Hindlimb muscle (tissue), 1 donor: ENCODE measurements at places on chromosomes 4 and X. TPM values are rescaled to one million over a fixed set of nuclear protein-coding genes. Genes with fewer than 3 reads are reported as not detected.

GRCh38 chr4:7089213-7089986 lies 21.5 kb upstream of the GRPEL1 start:
- no peak for DNase-seq

DNA sequence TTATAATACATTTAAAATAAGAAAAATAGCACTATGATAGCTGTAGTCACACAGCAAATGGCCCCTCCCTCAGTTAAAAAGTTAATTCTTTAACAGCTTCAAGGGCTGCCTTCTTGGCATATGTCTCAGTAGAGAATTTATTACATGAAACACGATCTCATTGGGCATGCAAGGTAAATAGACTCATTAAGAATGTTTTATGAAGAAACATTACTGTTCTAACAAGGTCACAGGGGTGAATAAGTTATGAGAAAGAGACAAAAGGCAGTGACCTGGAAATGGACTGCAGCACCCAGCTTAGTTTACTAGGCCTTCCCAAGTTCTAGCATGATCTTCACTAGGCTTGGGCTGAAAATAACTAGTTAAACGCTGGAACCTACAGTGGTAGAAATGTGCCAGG lies 277.7 kb downstream of the NR3C2 start:
- no peak for DNase-seq

DNA sequence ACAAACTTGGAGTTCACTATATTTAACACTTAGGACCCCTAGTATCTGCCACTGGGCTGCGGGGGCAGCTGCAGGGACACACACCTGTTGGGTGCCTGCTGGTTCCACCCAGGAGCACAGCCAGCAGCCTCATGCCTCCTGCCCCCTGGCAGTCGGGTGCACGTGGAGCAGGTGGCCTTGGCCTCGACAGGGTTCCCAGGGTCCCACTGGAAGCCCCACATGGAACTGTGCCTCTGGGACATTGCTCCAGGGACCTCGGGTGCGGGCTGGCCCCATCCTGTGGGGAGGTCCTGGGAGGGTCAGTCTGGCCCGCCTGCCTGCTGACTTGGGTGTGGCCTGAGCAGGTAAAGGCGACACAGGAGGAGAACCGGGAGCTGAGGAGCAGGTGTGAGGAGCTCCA lies 18.0 kb downstream of the TACC3 start:
- DNase-seq: no peak

Gene SCML1
- polyA plus RNA-seq: 12.3 TPM

- DNase-seq: peak; percentile 59
These were observed 113.5 kb downstream of the DHX15 start for GRCh38 chr4:24470666-24471485.

DNA sequence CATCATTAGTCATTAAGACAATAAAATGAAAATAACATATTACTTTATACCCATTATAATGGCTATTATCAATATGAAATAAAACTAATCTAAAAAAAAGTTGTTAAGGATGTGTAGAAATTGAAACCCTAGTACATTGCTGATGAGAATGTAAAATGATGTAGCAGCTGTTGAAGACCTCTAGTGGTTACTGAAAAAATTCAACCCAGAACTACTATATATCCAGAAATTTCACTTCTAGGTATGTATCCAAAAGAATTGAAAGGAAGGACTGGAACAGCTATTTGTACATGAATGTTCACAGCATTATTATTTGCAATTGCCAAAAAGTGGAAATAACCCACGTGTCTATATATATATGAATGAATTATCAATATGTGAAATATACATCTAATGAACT lies 180.3 kb upstream of the KLHL4 start:
- DNase-seq: no peak

Gene BEX1
- 0.34 TPM for polyA plus RNA-seq

- DNase-seq: no peak
These were observed 166.4 kb downstream of the TRIML1 start for GRCh38 chr4:188305690-188306089.

DNA sequence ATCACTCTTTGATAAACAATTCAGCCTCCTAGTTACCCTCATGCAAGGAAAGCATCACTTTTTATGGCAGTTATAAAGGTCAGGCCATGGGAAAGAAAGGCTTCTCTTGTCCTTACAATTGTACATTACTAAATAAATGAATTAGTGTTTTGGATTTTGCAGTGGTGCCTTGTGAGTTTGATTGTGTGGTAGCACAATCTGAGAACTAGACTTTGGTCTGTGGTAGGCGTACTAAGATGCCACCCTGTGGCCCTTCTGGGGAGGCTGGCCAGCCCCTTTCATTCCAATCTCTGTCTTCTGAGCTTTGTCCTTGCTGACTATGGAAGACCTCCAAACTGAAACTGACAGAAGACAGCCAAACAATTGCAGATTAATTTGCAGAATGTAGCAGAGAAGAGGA lies 14.6 kb upstream of the HNRNPD start:
- DNase-seq: no peak

DNA sequence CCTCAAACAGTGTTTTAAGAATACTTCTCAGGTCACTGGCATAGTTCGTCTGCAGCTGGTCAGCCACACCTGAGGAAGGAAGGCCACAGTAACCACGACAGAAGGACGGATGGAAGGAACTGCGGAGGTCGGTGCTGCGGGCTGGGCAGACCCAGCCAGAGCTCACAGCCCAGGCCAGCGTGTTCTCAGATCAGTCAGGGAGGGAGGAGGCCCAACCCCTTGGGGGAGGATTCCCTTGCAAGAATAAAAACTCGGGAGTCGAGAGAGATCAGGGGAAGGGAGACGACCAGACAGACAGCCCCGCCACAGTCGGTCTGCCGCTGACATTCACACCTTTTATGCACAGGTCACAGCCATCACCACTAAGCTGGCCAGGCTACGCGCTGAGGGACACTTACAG lies 11.3 kb upstream of the MXD4 start:
- no peak for DNase-seq

GRCh38 chrX:153948847-153949805 lies 4.7 kb upstream of the RENBP start:
- DNase-seq: no peak

DNA sequence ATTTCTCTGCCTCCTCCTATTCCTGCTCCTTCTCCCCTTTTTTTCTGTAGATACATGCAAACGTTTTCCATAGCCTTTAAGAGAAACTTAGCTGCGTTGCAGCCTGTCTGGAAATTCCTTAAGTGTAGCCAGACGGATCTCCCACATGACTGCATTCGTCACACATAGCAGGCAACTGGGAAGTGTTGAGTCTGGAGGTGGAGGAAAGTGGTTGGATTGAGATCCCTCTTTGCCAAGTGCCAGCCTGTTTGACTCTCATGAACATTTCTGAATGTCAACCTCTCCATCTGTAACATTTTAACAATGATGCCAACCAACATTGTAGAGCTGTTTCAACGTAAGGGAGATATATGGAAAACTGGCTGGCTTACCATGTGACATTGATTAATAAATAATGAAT lies 45.1 kb upstream of the FAM9A start:
- no peak for DNase-seq

DNA sequence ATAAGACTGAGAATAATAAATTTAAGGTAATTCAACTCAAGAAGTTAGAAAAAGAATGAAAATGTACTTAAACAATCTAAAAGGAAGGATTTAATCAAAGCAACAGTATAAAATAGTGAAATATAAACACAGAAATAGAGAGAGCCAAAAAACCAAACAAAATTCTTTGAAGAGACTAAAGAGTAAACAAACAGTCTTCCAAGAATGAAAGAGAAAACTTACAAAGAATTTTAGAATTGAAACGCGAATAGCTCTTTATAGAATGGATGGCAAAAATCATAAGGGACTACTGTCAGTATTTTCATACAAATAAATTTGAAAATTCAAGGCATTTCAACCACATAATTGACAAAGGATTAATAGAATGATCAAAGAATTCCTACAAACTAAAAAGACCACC lies 41.7 kb downstream of the VEGFC start:
- DNase-seq: no peak

DNA sequence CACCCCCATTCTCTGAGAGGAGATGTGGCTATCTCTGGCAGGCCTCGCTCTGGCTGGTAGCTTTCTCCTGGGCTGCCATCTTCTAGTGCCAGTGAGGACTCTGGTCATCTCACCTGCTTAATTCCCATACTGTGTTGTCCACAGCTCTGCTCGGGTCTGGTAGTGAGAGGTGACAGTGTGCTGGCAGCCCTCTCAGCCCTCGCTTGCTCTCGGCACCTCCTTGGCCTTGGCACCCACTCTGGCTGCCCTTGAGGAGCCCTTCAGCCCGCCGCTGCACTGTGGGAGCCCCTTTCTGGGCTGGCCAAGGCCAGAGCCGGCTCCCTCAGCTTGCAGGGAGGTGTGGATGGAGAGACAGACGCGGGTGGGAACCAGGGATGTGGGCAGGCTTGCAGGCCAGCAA lies 52.7 kb downstream of the CPLX1 start:
- no peak for DNase-seq

GRCh38 chrX:129637217-129638109 lies 17.3 kb downstream of the APLN start:
- peak; percentile 56 for DNase-seq

- no peak for DNase-seq
These were observed 745.4 kb downstream of the TECRL start for GRCh38 chr4:63663870-63664269.

GRCh38 chr4:128227991-128228571 lies 59.5 kb downstream of the PGRMC2 start:
- no peak for DNase-seq

GRCh38 chrX:153725832-153726285 lies 1.2 kb downstream of the ABCD1 start:
- no peak for DNase-seq

DNA sequence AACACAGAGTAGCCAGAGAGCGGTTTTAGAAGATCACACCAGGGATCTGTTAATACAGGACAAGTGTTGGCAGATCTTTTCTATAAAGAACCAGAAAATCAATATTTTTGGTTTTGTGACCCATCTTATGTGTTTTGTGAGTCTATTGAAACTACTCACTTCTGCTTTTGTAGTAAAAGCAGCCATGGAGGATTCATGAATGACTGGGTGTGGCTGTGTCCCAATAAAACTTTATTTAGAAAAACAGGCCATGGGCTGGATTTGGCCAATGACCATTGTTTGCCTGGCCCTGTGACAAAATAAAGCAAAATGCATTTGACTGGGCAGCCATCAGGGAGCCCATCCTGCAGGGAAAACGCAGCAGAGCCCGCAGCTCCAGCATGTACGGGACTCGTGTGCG lies 99.9 kb upstream of the ADRA2C start:
- DNase-seq: no peak

DNA sequence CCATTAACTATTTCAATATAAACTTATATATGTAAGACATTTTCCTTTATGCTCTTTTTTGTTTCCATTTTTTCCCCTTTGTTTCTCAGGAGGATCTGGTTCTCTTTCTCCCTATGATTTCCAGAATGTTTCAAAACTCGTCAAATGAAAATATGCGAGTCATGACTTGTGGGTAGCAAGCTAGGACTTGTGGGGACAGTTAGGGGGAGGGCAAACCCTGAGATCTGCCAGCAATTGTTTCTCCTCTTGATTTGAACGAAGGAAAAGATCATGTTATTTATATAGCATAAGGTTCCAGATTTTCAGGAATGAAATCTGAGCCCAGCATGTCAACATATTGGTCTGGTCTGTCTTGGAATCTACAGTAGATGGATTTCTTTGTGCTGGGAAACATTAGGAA lies 28.9 kb upstream of the GPC4 start:
- no peak for DNase-seq

Gene CXCL11
- not detected for polyA plus RNA-seq

- DNase-seq: no peak
These were observed 10.6 kb upstream of the ZNF718 start for GRCh38 chr4:113732-114131.

DNA sequence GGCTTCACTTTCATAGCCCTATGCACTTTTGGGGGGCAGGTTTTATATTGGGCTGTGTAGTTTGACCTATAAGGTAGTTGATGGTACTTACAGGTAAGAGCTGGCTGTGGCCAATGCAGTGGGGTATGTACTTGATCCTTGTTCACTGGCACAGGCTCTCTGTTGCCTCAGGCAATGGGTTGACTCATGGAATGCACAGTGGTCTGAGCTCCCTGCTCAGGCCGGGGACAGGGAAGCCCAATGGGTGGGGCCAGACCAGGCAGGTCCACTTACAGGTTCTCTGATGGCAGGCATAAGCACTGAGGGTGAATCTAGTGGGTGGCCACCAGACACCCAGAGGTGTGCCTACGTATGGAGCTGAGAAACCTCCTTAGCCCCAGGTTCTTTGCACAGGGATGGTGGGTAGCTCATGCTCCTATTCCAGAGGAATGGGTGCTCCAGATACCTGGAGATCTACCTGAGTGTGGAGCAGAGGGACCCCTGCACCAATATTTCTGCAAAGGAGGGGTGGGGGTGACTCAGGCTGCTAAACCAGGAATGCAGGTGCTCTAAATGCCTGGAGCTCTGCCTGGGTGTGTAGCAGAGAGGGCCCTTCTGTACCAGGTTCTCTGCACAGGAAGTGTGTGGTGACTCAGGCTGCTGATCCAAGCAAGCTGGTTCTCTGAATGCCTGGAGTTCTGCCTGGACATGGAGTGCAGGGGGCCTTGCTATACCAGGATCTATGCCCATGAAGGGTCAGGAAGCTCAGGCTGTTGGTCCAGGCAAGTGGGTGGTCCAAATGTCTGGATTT lies 52.3 kb downstream of the IL1RAPL2 start:
- no peak for DNase-seq

GRCh38 chr4:5166377-5166776 lies 115.1 kb downstream of the STK32B start:
- DNase-seq: no peak

GRCh38 chrX:120001787-120002186 lies 58.2 kb upstream of the NKAP start:
- no peak for DNase-seq

DNA sequence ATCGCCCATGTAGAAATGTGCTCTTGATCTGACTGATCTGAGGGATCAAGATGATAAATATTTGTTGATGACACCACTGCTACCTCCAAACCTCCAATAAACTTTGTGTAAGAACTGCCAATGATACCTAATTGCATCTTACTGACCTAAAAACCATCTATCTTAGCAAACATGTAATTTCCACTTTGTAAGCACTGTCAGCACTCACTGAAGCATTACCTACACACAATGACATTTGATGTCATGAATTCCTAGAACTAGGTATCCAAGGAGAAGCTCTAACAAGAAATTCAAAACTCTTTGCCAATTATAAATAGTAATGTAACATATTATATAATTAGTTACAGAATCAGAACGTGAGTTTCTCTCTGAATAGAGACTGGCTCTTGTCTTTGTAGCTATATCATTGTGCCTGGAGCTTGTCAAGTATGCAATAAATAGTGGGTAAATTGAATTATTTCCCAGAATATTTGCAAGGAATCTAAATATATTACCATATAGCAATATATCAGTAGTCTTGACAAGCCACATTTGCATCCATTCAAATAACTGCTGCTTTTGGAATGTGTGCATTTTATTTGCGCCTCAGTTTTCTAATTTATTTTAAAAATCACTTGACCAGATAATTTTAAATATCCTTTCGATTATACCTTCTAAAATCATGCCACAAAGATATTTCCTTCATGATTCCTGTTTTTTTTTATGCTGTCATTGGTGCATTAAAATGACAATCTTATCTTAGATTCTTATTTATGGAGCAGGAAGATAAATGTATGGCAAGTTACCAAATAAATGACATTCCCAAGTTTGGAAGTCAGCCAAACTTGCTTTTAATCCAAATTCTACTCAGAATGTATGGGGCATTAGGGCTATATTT lies 232.3 kb upstream of the NEIL3 start:
- no peak for DNase-seq
